Naive thymus-derived CD4-positive, alpha-beta T cell (primary cell): ENCODE measurements at places on chromosomes 16 and 17.

- DNase-seq = no peak
Observed at GRCh38 chr16:28320741-28321140, 28.4 kb downstream of the SBK1 start.

DNA sequence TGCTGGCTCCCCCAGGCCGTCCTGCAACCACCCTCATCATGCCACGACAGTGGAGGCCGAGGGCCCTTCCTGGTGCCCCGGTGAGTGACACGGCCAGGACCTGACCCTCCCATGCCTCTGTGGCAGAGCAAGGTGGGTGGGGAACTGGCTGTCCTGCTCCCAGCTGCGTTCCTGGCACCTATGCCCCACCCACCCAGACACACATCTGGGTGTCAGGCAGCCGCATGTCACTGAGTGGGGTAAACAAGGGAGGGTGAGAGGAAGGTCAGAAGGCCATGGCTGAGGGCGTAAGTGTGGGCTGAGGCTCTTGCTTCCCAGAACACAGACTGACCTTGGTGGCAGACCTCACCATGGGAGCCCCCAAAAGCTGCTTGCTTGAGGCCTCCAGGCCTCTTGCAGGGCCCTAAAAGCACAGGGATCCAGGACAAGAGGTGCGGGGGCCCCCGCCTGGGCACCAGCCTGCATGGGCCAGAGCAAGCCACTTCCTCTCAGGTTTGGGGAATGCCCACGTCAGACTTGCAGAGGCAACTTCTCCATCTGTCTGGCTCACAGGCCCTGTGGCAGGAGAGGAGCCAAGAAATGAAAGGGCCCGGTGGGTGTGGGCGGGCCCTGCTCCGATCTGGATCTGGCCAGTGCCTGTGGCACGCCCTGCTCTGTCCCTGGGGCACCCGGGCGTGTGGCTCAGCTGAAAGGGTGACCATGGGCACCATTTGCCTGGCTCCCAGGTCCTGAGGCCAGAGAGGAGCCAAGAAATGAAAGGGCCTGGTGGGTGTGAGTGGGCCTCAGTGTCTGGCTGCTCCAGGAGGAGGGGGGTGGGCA is 3.9 kb upstream of the CCDC57 start:
- DNase-seq = no peak

GRCh38 chr17:50039058-50039457 is 16.9 kb upstream of the ITGA3 start:
- DNase-seq = no peak

GRCh38 chr17:20074001-20074400 is 64.8 kb downstream of the SPECC1 start:
- no peak for DNase-seq

GRCh38 chr17:32010114-32010513 is 2.9 kb downstream of the LRRC37B start:
- DNase-seq = no peak

DNA sequence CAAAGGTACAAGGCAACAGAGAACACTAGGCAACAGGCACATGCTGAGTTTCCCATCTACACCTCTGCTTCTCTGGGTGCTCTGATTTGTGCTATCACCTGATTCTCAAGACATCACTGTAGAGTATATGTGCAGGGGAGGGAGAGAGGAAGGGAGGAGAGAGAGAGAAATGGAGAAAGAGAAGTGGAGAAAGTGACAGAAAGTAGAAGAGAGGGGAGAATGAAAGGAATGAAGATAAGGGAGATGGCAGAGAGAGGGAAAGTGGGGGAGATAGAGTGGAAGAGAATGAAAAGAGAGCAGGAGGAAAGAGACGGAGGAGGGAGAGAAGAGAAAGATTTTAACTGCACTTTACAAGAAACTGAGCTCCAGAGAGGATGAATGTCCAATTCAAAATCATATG is 340.7 kb upstream of the CDH5 start:
- DNase-seq = no peak

DNA sequence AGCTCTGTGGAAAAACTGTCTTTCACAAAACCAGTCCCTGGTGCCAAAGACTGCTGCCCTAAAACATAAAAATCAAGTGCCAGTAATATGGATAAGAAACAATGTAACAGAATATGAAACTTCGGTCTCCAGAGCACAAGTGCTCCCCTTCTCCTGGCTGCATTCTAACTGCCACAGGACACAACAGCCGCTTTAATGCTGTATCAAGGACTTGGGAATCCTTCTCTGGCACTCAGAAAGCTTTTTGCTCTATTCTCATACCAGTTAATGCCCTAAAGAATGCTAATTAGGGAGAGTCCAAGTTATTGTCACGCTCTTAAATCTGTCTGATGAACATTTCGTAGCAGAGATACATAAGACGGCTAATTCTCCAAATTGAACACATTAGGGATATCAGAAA is 90.9 kb downstream of the PARN start:
- no peak for DNase-seq

DNA sequence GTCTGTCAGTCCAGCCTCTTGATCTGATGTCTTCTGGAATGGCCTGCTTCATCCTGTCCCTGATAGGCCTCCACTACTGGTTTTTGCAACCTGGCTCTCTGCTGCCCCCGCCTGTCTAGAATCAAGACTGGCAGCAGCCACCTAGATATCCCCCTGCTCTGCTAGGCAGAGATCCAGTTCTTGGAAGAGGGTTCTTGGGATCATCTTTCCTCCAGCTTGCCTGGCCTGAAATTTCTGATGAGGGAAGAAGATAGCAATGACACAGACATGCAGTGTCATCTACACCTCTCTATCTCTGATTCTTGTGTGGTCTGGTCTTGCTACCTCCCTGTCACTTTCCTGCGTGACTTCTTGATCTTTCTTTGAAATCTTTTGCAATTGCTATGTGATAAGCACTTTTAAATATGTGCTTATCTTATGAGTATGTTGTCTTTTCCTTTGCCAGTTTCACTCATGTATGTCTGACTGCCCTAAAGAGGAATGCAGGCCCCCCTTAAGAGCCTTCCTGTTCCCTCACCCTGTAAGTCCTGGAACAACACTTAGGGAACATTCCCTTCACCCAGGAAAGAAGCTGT is 20.3 kb upstream of the NFATC3 start:
- DNase-seq = peak; percentile 65

DNA sequence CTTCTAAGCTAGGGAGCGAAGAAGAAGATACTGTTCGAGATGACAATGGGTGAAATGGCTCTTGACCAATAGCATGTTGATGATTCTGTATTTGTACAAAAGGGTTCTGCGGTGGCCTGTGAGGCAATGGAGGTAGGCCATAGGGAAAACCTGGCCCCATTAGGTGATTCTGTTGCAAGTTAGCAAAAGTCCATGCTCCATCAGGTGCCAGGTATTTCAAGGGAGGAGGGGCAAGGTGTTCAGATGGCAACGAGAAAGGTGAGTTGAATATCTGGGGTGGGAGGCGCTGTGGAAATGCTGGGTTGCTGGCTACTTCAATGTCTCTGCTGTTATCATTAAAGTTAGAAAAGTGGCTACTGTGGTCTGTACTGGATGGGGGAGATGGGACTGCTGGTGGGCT is 62.8 kb downstream of the CACNG1 start:
- DNase-seq = no peak

GRCh38 chr17:5541610-5542202 is 42.6 kb downstream of the NLRP1 start:
- DNase-seq = no peak

GRCh38 chr17:82940226-82941020 is 100.6 kb upstream of the ZNF750 start:
- DNase-seq = no peak

- DNase-seq = no peak
Observed at GRCh38 chr17:29363716-29364115, 26.4 kb upstream of the TAOK1 start.
